ENCODE measurements at places on chromosomes 12 and 14. TPM values are rescaled to one million over a fixed set of nuclear protein-coding genes. Genes with fewer than 3 reads are reported as not detected.

Gene PLEKHD1
- 7.6 TPM for total RNA-seq

Gene FBXL14
- total RNA-seq: 30.9 TPM

Gene FBXO33
- 27.4 TPM for total RNA-seq

GRCh38 chr14:28666961-28667360 lies 99.6 kb upstream of the FOXG1 start:
- H3K27ac ChIP-seq: no peak overlapping the region
- no peaks in the 10 kb centered on the region for H3K36me3 ChIP-seq
- H3K4me1 ChIP-seq: no peaks in the 10 kb centered on the region
- DNase-seq: no peak
- no peaks in the 10 kb centered on the region for H3K27me3 ChIP-seq

DNA sequence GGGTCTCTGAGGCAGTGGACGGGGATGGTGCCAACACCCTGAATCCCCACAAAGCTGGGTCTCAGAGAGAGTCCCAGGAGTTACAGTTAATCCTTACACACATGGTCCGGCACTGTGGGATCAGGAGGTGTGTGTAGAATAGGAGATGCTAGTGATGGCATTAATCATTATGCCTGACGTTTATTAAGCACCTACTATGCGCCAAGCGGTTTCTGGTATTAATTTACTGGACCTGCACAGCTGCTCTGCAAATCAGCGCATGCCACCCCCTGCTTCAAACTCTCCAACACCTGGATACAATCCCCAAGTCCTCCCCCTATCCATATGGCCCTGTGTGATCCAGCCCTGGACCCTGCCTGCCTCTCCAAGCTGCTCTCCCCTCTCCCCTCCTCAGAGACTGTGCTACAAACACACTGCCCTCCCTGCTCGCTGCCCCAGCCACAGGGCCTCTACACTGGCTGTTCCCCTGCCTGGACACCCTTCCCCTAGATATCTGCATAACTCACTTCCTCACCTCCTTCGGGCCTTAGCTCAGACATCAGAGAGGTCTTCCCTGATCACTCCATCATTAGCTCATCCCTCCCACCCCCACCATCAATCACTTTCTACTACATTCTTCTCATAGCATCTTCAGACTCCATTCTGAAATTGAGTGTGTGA lies 86.0 kb downstream of the RFLNA start:
- no peaks in the 10 kb centered on the region for H3K27me3 ChIP-seq
- H3K4me3 ChIP-seq: no peak overlapping the region
- H3K36me3 ChIP-seq: peaks cover 28% of the 10 kb centered on the region

DNA sequence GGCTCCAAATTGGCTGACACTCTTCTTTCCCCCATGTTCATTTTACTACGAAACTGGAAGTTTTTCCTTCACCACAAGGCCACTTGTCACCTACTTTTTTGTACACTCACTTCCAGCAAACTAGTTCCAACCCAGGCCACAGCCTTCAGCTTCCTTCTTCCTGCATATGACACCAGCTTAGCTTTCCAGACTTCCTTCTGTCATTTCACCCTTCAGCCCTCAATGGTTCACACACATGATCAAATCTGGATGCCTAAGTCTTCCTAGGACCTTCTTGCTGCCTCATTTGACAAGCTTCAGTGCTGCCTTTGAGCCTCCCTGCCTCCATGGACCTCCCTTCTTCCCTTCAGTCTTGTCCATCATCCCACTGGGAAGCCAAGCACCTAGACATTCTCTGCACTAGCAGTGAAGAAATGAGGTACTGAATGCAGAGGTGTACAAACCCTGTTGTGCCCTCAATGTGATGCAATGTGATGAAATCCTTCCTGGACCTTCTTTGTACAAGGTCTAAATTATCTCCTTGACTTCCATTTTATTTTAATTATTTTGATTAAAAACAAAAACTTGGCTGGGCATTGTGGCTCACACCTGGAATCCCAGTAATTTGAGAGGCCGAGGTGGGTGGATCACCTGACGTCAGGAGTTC lies 4.3 kb upstream of the REC8 start:
- DNase-seq: no peak
- H3K4me1 ChIP-seq: peaks cover 12% of the 10 kb centered on the region
- H3K27ac ChIP-seq: no peak overlapping the region
- H3K4me3 ChIP-seq: no peak overlapping the region
- H3K27me3 ChIP-seq: no peaks in the 10 kb centered on the region

- DNase-seq: peak; percentile 52
- no peaks in the 10 kb centered on the region for H3K36me3 ChIP-seq
- peak overlapping the region; percentile 83 for H3K4me3 ChIP-seq
- peaks cover 15% of the 10 kb centered on the region for H3K4me1 ChIP-seq
- no peaks in the 10 kb centered on the region for H3K27me3 ChIP-seq
Observed at GRCh38 chr14:55129428-55130195, 560 bp downstream of the LGALS3 start.

DNA sequence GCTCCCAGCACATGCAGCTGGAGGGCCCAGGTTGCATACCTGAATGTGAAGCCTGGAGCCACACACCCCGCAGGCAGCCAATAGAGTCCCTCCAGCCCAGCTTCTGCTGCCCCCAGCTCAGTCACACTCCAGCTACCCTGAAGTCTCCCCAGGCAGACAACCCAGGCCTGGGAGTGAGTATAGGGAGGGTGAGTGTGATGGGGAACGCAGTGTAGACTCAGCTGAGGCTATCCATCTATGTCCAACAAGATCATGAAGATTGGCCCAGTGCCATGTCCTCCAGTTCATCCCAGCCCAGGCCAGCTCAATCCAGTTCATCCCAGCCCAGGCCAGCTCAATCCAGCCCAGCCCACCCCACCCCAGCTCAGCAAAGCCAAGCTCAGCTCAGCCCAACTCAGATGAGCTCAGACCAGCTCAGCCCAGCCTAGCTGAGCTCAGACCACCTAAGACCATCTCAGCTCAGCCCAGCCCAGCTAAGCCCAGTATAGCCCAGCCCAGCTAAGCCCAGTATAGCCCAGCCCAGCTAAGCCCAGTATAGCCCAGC lies 330.4 kb downstream of the TMEM121 start:
- H3K4me1 ChIP-seq: no peaks in the 10 kb centered on the region
- no peaks in the 10 kb centered on the region for H3K36me3 ChIP-seq
- H3K27ac ChIP-seq: no peak overlapping the region
- H3K4me3 ChIP-seq: no peak overlapping the region
- H3K27me3 ChIP-seq: no peaks in the 10 kb centered on the region

- no peaks in the 10 kb centered on the region for H3K36me3 ChIP-seq
- H3K27ac ChIP-seq: no peak overlapping the region
- no peak overlapping the region for H3K4me3 ChIP-seq
- no peak for DNase-seq
Observed at GRCh38 chr14:92551044-92551841, 37.7 kb downstream of the RIN3 start.

Measured in thyroid gland (tissue), 4 donors.